Activated T-cell treated with anti-CD3 and anti-CD28 coated beads for 4 hours (primary cell): ENCODE measurements at places on chromosomes 4 and X.
A peak's percentile ranks its signal among the peaks of the same experiment; 100 is the strongest.

DNA sequence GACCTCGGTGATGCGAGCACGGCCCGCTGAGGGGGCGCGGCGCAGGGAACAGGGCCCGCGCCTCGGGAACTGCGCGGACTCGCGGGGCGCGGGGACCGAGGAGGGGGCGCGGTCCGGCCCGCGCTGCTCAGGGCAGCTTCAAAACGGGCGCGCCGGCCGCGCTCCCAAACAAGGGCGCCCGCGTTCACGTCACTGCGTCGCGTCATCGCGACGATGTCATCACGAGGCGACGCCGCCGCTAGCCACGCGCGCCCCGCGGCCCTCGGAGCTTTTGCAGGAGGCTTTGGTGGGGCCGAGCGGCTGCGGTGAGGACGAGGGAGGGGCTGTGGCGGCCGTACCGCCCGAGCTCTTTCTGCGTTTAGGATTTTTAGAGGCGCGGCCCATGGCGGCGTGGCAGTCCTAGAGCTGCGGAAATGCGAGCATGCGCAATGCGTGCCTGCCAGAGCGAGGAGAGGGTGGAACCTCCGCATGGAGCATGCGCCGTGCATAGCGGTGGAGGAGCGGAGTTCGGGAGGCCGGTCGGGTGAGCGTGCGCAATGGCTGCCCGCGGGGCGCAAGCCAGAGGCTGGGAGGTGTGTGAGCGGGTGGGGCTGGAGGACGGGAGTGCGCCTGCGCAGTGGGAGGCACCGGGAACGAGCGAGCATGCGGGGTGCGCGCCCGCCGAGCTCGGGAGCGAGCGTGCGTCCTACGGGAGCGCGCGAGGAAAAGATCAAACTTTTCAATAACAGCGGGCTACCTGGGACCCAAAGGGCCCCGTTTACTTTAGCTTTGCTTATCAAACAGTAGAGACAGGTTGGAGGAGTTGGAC is at the start of gene PPP2R3B:
PPP2R3B (minus strand) TSS at position 140 of the 808 bp plus-strand sequence. CDS start 216 bp downstream, outside the sequence.
- DNase-seq, result peak; percentile 96

- no peak for DNase-seq
Observed at GRCh38 chrX:121128925-121129877, 81.8 kb downstream of the GLUD2 start.

- no peak for DNase-seq
Observed at GRCh38 chr4:178941975-178942374, 1499.7 kb upstream of the AGA start.

DNA sequence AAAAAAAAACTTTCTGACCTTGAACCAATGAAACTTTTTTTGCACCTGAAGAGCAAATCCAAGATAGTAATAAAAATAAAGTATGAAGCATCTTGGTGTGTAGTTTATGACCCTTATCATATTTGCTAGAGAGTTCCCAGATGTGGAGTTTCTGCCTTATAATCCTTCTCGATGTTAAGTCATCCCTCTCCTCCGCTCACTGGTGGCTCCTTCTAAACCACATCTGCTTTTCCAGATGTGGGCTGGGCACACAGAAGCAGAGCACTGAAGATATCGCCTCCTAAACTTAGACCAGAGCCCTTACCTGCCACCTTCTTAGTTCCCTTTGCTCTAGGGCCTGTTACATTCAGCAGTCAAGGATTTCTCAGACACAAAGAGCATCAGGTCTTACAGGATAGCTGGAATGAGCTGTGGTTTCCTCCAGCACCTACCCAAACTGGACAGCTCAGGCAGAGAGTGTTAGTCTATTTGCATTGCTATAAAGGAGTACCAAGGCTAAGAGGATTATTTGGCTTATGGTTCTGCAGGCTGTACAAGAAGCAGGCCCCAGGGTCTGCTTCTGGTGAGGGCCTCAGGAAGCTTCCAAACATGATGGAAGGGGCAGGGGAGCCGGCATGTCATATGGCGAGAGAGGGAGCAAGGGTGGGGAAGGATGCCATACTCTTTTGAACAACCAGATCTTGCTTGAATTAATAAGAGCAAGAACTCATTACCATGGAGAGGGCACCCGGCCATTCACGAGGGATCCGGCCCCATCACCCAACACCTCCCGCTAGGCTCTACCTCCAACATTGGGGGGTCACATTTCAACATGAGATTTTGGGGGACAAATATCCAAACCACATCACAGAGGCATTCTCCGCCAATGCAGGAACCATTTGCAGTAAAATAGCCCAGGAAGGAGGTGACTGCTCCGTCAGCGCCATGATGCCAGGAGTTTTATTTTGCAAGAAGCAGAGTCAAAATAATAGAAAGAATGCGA is 75.6 kb upstream of the HELT start:
- DNase-seq, result no peak

GRCh38 chr4:3145234-3145924 is 70.9 kb downstream of the HTT start:
- DNase-seq, result no peak

- DNase-seq, result no peak
Observed at GRCh38 chr4:182862141-182862875, 54.9 kb downstream of the DCTD start.

GRCh38 chr4:165721815-165722214 is 151.2 kb upstream of the TLL1 start:
- no peak for DNase-seq

GRCh38 chrX:81121513-81122363 is 80.0 kb downstream of the HMGN5 start:
- DNase-seq, result peak; percentile 78

- no peak for DNase-seq
Observed at GRCh38 chr4:147578593-147578992, 38.6 kb upstream of the TMEM184C start.

DNA sequence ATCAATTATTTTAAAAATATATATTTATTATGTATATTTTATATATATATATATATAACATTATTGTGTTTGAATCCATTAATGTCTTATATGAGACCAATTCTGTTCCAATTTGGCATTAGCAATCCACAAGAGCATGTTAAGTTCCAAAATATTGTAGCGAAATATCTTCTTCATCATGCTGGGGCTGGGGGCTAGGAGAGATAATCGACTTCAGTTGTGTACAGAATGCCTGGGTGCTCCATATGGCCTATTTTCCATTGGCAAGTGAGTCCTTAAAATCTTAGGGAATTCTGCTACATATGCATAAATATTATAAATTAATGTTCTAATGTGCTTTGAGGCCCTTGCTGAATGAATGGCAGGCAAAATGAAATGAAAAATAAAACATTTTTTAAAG is 117.7 kb downstream of the PCDH7 start:
- no peak for DNase-seq

- DNase-seq, result no peak
Observed at GRCh38 chrX:41823402-41823801, 99.4 kb downstream of the GPR82 start.

DNA sequence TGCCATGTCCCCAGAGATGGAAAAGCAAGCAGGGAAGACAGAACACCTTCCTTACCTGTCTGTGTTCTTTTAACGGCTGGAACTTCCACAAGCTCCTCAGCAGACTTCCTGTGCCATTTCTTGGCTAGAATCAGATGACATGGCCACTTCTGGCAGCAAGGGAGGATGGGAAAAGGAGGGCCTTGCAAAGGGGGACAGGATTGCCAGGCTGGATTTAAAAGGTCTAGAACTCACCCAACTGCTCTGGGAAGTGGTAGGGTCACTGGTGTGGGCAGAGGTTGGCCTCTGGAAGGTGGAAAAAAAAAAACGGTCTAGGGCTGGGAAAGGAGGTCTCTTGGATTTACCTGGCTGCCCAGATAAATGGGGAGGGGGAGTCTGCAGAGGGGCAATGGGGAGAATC is 1.6 kb upstream of the USP11 start:
- DNase-seq, result no peak

- no peak for DNase-seq
Observed at GRCh38 chrX:82734140-82734539, 774.0 kb upstream of the POU3F4 start.

- DNase-seq, result no peak
Observed at GRCh38 chrX:633985-634958, 3.7 kb downstream of the SHOX start.

- no peak for DNase-seq
Observed at GRCh38 chr4:36990128-36990872, 254.2 kb upstream of the NWD2 start.

- no peak for DNase-seq
Observed at GRCh38 chrX:356385-357034, 30.2 kb downstream of the PPP2R3B start.

DNA sequence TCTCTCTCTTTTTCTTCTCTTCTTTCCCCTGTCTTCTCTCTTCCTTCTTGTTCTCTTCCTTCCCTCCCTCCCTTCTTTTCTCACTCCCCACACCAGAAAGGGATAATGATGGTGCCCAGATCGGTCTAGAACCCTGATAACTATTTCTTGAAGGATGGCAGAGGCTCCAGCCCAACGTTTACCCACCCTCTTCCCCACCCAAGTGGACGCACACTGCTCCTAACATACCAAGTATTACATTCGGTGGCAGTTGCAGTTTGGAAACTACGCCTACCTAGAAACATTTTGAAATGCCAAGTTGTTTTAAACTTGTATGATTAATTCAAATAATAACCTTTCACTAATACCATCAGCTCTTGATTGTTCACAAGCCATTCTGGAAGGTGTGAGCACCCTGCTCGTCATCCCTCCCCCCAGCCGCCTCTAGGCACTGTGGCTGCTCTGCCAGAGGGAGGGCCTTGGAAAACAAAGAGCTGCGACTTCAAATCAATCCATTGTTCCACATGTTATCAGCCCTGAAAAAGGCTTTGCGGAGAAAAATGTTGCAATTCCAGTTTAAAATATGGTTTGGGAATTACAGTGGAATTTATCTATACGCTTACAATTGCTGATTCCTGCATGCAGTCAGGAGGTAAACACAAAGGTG is 1017.5 kb upstream of the TENM3 start:
- DNase-seq, result no peak

DNA sequence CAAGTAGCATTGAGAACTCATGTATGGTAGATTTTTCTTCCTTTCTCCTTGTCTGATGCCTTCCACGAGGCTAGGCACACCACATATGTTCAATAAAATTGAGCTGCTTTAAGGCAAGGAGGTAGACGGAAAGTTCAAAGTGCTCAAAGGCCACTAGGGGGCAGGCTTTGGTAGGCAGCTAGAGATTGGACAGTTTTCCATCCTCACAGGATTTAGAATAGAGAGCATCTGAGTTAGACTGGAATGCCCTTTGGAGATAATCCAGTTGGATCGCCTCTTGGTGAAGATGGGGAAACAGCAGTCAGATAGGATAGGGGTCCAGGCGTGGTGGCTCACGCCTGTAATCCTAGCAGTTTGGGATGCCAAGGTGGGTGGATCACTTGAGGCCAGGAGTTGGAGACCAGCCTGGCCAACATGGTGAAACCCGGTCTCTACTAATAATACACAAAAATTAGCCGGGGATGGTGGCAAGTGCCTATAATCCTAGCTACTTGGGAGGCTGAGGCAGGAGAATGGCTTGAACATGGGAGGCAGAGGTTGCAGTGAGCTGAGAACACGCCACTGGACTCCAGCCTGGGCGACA is 30.4 kb downstream of the ELF4 start:
- peak; percentile 37 for DNase-seq

GRCh38 chr4:102817613-102818268 is 9.6 kb downstream of the UBE2D3 start:
- no peak for DNase-seq

- DNase-seq, result no peak
Observed at GRCh38 chr4:111689214-111689613, 456.0 kb upstream of the FAM241A start.

GRCh38 chr4:121654738-121655137 is 42.0 kb downstream of the ANXA5 start:
- DNase-seq, result no peak

GRCh38 chrX:146456058-146456457 is 353.5 kb upstream of the CXorf51B start:
- DNase-seq, result no peak

DNA sequence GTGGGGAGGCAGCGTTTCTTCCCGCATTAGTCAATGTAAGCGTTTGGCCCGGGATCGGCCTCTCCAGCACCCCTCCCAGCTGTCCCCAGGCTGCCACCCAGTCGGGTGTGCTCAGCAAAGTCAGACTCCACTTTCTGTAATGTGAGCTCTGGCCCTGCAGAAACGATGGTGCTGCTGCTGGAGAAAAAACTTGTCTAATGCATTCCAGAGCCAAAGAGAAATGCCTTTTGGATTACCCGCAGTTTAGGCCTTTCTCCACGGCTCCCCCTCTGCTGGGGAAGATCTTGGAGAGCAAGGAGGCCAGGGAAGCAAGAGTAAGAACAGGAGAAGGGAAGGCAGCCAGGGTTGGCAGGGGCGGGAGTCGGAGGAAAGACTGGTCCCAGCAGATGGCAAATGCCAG is 55.2 kb downstream of the ELF4 start:
- DNase-seq, result no peak
